ENCODE measurements at places on chromosomes 3 and 15. TPM values are rescaled to one million over a fixed set of nuclear protein-coding genes. Genes with fewer than 3 reads are reported as not detected.

DNA sequence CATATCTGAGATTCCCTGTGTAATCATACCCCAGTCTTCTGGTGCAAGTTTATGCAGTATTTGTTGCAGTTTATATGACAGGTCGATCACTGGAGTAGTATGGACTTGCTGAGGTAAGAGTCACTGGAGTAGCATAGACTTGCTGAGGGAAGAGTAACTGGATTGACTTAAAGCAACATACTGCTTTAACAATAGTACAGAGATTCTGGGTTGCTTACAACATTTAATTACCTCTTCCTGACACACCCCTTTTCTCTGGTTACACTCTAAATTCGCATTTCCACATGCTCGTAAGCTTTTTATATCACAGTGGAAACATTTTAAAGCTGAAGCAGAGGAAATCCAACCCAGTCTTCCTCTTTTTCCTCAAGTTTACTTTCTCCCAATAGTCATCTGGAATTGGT lies 11.8 kb downstream of the AAGAB start:
- peaks cover 26% of the 10 kb centered on the region for H3K36me3 ChIP-seq
- no peak for DNase-seq
- no peak overlapping the region for H3K27ac ChIP-seq

DNA sequence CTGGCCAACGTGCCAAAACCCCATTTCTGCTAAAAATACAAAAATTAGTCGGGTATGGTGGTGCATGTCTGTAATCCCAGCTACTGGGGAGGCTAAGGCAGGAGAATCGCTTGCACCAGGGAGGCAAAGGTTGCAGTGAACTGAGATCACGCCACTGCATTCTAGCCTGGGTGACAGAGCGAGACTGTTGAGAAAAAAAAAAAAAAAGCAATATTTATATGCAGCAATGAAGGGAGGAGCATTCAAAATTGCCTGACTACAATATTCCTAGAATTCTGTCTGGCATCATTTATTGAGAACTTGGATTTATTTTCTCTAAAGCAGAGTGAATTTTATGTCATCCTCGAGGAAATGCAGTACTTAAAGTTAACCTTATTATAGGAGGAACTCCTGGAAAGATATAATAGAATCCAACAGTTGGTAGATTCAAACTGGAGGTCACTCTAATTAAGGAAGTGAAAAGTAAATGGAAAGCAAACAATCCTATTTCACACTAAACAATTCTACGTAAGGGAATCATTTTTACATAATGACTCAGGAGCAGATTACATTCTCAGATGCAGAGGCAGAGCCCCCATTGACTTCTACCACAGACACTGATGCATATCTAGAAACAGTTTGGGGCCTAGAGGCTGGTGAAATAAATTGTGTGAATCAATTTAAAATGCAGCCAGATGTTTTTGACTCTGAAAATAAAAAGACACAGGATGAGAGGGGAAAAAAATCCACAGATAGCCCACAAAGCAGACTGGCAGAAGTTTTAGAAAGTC lies 82.1 kb upstream of the FHIT start:
- H3K36me3 ChIP-seq = no peaks in the 10 kb centered on the region
- no peak overlapping the region for H3K27ac ChIP-seq
- no peak for DNase-seq
- H3K4me3 ChIP-seq = no peak overlapping the region

DNA sequence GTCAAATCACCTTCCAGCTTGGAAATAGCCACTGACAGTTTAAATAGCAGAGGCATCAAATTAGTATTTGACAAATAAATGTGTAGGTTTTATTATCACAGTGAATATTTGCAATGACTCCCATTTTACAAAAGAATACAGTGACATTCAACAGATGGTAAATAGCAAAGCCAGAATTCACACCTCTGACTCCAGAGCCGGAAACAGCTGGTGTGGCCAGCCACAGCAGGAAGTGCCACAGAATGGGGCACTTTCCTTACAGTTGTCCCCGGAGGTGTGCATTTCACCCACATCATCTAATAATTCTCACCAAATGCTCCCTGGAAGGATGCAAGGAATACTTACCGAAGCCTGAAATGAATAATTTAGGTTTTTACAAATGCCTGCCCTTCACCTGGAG lies 295.7 kb upstream of the WNT5A start:
- no peaks in the 10 kb centered on the region for H3K36me3 ChIP-seq
- H3K27me3 ChIP-seq = no peaks in the 10 kb centered on the region
- no peak overlapping the region for H3K27ac ChIP-seq
- H3K4me1 ChIP-seq = no peaks in the 10 kb centered on the region
- DNase-seq = no peak
- H3K4me3 ChIP-seq = no peak overlapping the region

DNA sequence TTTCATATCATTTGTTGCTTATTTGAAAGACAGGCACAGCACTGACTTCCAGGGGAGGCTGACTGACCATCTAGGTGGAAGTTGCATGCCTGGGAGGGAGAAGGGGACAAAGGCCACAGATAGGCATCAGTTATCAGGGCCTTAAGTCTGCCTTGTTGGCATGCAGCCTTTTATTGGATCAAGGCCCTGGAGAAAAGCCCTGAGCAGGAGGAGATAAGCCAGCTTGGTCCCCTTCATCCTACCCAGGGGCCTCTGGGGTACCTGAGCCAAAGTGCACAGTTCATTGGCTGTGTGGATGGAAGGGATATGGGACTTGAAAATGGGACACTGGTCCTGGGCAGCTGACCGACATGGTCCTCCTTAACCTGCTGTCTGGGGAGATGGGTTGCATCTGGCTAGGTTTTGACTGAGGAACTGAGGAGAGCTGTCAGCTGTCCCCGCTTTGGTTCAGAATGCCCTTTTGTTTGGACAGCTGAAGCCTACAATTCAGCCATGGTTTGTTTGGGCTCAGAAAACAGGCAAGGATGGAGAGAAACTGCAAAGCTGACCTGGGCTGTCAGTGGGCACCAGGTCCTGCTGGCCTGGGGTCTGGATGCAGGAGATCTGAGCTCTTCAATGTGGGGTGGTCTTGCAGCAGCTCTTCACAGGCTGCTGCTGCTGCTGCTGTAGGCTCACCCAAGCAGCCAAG lies 60.0 kb downstream of the FLNB start:
- H3K36me3 ChIP-seq = no peaks in the 10 kb centered on the region
- H3K4me1 ChIP-seq = peaks cover 22% of the 10 kb centered on the region
- no peak for DNase-seq
- no peak overlapping the region for H3K4me3 ChIP-seq

DNA sequence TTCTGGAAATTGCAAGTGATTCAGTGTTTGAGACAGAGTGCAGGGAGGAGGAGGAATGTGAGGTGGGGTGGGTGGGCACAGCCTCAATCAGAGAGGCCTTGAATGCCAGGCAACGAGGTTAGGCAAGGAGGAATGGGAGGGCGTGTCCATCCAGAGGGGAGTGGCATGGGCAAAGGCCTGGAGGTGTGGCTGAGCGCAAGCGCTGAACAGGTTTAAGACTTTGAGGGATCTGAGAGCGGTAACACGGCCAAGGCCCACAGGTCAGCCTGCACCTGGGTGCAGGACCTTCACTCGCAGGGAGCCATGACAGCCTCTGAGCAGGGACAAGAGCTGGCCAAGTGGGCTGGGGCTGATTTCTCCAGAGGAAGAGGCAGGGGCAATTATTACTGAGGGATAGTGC lies 125.9 kb downstream of the TPRA1 start:
- H3K27me3 ChIP-seq = peaks cover 9% of the 10 kb centered on the region
- no peak for DNase-seq
- no peak overlapping the region for H3K4me3 ChIP-seq
- no peak overlapping the region for H3K27ac ChIP-seq

DNA sequence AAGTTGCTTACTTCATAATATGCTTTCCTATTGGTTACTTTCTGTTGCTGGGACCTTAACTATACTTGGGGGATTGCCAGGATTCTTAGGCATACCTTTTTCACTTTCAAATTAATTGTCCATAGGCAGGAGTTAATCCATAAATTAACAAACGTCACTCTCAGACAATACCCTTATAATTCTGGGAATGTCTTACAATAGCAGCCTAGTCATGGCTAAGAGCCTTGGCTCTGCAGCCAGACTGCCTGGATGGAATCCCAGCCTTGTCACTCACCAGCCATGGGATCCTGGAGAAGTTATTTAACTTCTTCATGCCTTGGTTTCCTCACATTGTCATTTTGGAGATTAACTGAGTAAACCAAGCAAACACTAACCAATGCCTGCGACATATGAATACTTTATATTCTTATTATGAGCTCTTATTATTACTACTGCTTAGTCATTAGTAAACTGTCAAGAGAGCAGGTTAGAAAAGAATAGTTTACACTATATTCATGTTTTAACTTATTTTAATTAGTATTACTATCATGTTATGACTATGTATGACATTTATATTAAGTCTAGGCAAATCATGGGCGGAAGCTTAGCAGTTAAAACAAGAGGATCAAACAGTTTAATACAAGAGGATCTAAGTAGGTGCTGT lies 29.0 kb downstream of the GYG1 start:
- peaks cover 5% of the 10 kb centered on the region for H3K4me1 ChIP-seq
- no peak overlapping the region for H3K27ac ChIP-seq
- DNase-seq = no peak
- H3K4me3 ChIP-seq = no peak overlapping the region

GRCh38 chr15:76711351-76711827 lies 193.8 kb downstream of the SCAPER start:
- DNase-seq = no peak
- H3K27me3 ChIP-seq = no peaks in the 10 kb centered on the region
- H3K4me3 ChIP-seq = no peak overlapping the region
- peaks cover 34% of the 10 kb centered on the region for H3K36me3 ChIP-seq
- H3K27ac ChIP-seq = no peak overlapping the region

The MCTP2 gene
- 35.1 TPM for total RNA-seq

The RARRES1 gene
- not detected for total RNA-seq
